ENCODE measurements at places on chromosomes 2 and 18. TPM values are rescaled to one million over a fixed set of nuclear protein-coding genes. Genes with fewer than 3 reads are reported as not detected.

Gene PLA2R1
- total RNA-seq = 4.7 TPM

Gene PSMA8
- not detected for total RNA-seq

Gene TPO
- 8.4 TPM for total RNA-seq

Gene GPR35
- 4.0 TPM for total RNA-seq

Gene ANO7
- total RNA-seq = not detected

Gene OTX1
- not detected for total RNA-seq

Gene KCNIP3
- 16.7 TPM for total RNA-seq

Gene CYP27A1
- total RNA-seq = 22.4 TPM

Gene TNFAIP6
- total RNA-seq = 7.5 TPM

Gene FIGN
- total RNA-seq = 12.0 TPM

Gene CPO
- total RNA-seq = 0.63 TPM

Gene PDCD1
- total RNA-seq = 0.11 TPM

Gene SPP2
- total RNA-seq = not detected
